ENCODE measurements at places on chromosomes 5 and 9.

DNA sequence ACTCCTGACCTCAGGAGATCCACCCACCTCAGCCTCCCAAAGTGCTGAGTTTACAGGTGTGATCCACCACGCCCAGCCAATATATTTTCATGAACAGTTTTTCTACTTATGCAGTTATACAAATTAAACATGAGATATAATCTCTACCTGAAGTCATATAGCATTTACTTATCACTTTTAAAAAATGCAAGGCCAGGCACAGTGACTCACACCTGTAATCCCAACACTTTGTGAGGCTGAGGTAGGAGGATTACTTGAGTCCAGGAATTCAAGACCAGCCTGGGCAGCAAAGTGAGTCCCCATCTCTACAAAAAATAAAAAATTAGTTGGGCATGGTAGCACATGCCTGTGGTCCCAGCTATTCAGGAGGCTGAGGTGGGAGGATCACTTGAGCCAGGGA is 164.7 kb upstream of the LHFPL2 start:
- no peak for DNase-seq

DNA sequence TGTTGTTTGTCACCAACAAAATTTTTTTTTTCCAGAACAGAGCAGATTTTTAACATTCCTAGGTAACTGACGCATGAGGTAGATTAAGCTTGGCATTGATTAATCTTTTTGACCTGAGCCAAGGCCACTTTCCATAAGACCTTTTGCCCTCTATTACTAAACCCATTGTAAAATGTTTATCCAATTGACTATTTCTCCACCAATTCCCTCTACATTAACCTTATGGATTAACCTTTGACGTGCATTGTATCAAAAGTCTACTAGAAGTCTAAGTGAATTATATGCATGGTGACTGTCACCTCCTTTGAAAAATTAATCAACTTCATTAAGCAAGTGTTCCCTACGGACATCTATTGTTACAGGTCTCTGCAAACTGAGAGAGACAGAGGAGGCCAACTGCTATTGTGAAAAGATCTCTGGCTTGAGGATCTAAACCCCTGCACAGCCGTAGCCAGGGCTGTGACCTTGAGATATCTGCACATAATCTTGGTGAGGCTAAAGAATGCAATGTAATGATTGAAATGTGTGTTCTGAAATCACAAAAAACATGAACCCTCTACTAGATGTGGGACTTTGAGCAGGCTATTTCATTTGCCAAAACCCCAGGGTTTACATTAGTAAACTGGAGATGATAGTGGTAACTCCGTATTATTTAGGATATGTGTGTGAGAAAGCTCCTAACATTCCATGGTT is 632.2 kb downstream of the TLR4 start:
- no peak for DNase-seq

- DNase-seq = no peak
Observed at GRCh38 chr9:128495296-128495695, 9.2 kb upstream of the GLE1 start.

- DNase-seq = no peak
Observed at GRCh38 chr5:133307275-133307674, 255.5 kb downstream of the HSPA4 start.

- no peak for DNase-seq
Observed at GRCh38 chr9:3760031-3760430, 234.2 kb upstream of the RFX3 start.

GRCh38 chr5:8912106-8912505 is 633.8 kb downstream of the SEMA5A start:
- DNase-seq = no peak

DNA sequence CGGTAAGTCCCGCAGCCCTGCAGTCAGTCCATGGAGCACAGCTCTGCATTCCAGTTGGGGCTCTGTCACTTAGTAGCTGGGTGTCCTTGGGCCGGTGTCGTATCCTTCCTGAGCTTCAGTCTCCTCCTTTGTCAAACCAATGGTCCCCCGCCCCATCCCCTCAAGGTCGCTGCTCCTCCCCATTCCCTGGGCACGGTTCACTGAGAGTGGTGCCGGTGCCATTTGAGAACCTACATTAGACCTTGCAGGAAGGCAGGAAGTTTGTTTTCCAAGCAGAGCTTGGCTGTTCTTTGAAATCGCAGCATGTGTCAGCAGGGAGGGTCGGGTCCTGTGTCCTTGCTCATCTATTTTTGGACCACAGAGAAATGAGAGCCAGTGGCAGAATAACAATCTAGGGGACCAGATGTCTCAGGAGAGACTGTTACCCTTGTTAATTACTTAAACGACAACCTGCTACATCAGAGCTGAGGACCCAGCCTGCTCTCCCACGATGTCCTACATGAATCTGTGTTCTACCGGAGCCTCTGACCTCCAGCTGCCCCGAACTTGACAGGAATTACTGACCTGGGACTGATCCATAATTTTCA is 21.7 kb upstream of the BARHL1 start:
- DNase-seq = no peak

DNA sequence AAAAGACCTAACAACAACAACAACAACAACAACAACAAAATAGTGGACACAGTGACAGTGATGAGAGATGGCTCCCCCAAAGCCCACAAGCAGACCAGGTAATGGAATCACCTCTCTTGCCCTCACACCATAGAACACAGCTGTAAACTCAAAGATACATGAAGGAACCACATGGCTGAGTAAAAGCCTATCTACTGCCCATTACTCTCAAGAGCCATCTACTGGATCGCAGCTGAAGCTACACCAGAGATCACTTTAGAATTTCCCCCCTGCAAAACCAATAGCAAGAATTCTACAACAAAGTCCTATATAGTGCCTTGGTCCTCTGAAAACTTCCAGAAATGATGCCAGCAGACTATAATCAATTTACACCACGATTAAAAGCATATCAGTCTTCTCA is 1537.6 kb upstream of the CDH9 start:
- no peak for DNase-seq

GRCh38 chr9:109681301-109681700 is 98.7 kb upstream of the PALM2AKAP2 start:
- no peak for DNase-seq

DNA sequence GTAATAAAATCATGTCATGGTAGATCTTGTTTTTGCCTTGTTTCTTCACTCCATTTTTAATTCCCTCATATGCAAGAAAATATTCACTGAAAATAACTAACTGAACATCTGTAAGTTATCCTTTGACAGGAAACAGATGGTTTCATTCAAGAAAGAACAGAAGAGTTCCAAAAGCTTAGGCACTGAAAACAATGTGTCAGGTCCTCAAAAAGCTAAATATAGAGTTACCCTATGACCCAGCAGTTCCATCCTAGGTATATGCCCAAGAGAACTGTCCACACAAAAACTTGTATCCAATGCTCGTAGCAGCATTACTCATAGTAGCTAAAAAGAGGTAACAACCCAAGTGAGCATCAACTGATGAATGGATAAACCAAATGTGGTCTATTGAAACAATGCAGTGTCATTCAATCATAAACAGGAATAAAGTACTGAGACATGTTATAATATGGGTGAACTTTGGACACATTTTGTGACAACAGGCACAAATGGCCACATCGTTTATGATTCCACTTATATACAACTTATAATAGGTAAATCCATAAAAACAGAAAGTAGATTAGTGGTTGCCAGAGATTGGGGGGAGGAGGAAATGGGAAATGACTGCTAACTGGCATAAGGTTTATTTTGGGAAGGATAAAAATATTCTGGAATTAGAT is 231.0 kb downstream of the FRMD3 start:
- DNase-seq = no peak

- DNase-seq = peak; percentile 78
Observed at GRCh38 chr5:42951293-42951840, 88.8 kb downstream of the ANXA2R start.

DNA sequence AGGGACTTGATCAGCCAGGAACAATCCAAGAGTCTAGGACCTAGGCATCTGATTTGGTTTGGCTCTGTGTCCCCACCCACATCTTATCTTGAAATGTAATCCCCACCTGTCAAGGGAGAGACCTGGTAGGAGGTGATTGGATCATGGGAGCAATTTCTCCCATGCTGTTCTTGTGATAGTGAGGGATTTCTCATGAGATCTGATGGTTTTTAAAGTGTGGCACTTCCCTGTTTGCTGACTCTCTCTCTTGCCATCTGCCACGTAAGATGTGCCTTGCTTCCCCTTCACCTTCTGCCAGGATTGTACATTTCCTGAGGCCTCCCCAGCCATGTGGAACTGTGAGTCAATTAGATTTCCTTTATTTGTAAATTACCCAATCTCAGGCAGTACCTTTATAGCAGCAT is 201.7 kb upstream of the ACTBL2 start:
- DNase-seq = no peak

GRCh38 chr5:179152144-179152895 is 92.1 kb downstream of the ZNF354C start:
- no peak for DNase-seq

- DNase-seq = no peak
Observed at GRCh38 chr5:118968925-118969375, 19.4 kb downstream of the DTWD2 start.

GRCh38 chr5:74015716-74016115 is 389.7 kb downstream of the ARHGEF28 start:
- DNase-seq = no peak

DNA sequence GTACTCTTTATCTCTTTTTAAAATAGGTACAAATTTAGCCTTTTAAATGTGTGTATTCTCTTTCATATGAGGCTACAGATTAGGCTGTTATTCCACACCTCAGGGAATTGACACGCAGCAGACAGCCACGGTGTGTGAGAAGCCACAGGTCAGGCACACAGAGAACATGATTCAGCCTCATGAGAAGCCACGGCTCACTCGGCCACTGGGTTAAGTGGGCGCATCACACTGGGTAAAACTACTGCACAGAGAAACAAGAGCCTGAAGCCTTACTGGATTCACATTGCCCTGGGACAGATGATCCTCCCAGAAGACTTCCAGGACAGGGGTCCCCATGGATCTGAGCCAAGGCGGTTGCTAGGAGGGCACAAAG is 28.2 kb downstream of the LPCAT1 start:
- DNase-seq = no peak

DNA sequence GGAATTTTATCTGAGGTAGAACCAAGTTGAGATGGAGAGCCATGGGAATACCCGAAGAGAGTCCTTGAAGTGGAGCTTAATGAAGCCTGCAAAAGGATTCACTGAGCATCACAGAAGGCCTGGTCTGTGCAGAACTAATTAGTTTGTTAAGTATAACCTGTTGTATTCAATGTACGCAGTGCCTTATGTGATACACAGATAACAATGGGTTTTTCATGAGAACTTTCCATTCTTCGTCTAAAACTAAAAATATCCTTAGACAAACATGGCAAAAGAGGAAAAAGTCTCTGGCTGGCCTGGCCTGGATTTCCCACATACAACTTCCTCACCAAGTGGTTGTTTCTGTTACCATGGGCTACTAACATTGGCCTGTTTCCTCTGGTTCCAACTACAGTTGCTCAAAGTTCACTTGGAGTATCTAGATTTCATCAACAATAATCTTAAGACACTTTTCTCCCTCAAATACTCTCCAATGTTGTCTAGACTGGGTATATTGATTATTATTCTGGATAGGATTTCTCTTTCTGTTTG is 237.6 kb upstream of the ZNF462 start:
- no peak for DNase-seq

- DNase-seq = no peak
Observed at GRCh38 chr9:87684627-87685219, 41.2 kb upstream of the CTSL start.

GRCh38 chr9:118316831-118317343 is 612.7 kb downstream of the TLR4 start:
- DNase-seq = no peak

DNA sequence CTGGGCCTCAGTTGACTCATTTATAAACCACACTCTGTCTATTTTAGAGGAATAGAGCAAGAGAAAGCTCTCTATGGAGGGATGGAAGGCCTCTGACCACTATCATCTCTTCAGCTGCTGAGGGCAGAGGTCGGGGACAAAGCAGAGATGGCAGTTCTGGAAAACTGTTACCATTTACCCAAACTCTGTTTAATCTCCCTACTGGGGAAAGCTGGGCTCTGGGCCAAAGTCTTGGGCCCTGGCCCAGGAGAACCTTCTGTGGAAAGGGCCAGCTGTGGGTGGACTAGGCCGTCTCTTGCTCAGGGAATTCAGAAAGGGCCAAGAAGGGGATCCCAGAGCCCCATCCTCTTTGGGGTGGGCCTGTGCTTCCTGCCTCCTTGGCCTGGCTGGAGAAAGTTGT is 100.0 kb downstream of the PSD2 start:
- DNase-seq = no peak

- DNase-seq = no peak
Observed at GRCh38 chr5:9483779-9484178, 62.1 kb downstream of the SEMA5A start.

GRCh38 chr5:1090538-1090937 is 21.3 kb downstream of the SLC12A7 start:
- no peak for DNase-seq

DNA sequence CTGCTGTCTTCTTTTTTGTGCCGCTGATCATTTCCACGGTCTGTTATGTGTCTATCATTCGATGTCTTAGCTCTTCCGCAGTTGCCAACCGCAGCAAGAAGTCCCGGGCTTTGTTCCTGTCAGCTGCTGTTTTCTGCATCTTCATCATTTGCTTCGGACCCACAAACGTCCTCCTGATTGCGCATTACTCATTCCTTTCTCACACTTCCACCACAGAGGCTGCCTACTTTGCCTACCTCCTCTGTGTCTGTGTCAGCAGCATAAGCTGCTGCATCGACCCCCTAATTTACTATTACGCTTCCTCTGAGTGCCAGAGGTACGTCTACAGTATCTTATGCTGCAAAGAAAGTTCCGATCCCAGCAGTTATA is 17.1 kb downstream of the F2R start:
- DNase-seq = peak; percentile 37

All from GM20000 (cell line).